Midbrain (tissue), 1 donor: ENCODE measurements at places on chromosomes 5 and 9.

DNA sequence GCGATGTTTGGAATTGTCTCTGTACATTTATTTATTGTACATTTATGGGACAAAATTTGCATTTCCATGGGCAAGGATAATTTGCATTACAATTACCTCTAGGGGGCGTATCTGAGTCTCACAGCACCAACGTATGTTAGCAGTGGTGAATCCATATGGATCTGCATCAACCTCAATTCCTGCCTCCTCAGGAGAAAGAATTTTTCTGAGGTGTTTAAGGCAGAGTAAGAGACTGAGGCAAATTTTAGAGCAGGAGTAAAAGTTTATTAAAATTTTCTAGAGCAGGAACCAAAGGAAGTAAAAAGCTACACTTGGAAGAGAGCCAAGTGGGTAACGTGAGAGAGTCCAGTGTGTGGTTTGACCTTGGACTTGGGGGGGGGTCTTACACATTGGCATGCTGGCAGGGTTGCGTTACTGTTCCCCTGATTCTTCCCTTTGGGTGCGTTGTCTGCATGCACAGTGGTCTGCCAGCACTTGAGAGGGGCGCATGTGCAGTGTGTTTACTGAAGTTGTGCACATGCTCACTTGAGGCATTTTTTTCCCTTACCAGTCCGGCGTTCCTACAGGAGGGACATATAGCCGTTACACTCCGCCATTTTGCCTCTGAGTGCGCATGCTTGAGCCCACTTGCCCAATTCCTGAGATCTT lies 21.0 kb upstream of the RAB14 start:
- peak; percentile 53 for DNase-seq

GRCh38 chr5:135833961-135834638 lies 363 bp upstream of the SLC25A48 start:
- DNase-seq, result no peak

GRCh38 chr5:66529182-66529581 lies 67.0 kb upstream of the MAST4 start:
- DNase-seq, result no peak

DNA sequence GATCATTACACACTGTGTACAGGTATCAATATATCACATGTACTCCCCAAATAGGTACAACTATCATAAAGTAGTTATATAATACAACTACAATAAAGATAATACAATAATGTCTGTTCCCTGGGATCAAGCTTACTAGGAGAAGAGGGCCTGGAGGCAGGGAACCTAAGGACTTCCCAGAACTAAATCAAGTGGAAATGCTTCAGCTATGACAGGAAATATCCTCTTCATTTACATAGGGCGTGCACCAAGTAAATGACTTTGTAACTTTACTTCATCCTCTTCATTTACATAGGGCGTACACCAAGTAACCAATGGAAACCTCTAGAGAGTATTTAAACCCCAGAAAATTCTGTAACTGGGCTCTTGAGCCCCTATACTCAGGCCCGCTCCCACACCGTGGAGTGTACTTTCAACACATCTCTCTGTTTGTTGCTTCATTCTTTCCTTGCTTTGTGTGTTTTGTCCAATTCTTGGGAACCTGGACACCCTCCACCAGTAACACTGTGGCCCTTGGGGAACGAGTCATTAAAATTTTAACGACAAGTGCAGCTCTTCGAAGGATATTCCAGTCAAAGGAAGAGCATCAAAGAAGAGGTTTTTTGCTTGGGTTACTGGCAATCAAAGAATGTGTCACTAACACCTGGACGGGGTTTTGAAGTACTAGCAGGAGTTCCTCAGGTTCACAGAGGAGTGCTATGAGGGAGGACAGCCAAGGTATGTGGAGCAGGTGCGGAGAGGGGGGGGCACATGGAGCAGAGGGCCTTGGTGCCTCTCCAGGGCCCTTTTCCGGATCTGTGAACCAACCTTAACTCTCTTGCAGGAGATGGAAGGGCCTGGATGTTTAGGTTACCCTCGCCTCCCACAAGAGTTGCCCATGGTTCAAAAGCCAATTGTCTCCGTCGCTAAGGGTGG lies 106.6 kb upstream of the DAP start:
- no peak for DNase-seq

- DNase-seq, result no peak
Measured at GRCh38 chr9:72932619-72933018, 20.2 kb downstream of the ALDH1A1 start.

DNA sequence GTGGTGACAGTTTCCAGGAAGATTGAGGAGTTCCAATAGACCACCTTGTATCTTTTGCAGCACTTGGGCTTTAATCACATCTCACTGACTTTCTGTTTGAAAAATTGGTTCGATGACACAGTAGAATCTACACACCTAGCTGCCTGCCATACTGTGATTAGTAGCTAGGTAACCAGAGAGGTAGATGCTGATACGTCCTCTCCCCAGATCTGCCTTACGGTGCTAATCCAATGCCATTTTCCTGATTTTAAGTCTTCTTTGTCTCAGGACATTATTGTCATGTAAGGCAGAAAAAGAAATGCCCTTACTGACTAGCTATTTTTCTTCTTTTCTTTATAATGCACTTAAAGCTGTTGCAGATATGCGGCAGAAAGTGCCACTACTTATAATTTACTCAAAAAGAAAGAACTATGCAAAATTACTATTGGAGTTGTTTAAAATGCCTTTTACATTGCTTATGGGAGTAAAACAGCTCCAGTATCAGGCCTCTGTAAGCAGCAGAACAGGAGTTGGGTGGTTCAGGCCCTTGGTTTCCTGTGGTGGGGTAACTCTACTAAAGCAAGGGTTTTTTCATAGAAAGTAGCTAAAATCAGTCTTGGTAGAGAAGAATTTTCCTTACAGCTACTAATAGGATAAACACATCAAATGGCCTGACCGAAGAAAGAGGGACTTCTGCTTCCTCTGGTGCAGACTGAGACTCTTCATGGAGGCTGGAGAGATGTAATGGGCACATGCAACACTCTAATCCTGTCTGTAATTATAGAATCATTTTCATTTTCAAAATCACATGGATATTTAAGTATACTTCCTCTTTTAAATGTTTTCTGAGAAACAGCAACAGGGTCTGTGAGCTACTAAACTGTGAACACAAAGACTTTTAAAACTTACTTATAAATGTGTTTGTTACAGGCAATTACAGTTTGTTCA lies 177.2 kb downstream of the MAPKAP1 start:
- DNase-seq, result no peak

DNA sequence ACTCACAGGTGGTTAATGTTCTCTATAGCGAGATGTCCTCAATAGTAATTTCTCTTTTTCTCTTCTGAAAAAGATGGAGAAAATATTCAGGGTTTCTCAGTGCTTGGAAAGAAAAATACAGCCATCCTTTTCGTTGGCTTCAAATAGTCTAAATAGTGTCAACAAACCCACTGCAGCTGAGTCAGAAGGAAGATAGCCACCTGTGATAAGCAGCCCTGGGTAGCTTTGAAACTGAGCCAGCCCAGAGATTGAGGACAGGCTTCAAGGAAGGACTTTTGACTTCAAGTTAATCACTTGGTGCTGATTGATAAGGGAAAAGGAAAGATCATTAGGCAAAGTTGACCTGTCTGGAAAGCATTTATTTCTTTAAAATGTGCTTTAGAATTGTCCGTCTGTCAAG lies 78.7 kb upstream of the TYRP1 start:
- DNase-seq, result no peak

DNA sequence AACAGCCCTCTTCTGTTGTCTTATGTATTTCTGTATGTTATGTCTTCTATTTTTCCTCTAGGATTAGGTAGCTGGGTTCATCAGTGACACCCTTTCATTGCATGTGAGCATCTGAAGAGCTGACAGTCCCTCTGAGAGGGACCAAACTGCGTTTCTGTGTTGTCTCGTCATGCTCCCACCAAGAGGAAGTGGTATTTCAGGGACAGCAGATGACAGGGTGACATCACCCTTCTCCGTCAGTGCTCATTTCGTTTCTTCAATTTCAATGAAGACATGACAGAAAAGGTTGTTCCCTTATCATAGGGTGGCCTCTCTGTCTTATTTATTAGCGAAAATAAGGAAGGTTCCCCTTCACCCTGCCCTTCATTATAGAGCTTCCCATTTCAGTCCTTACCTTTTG lies 225.9 kb upstream of the NR4A3 start:
- DNase-seq, result no peak

- no peak for DNase-seq
Measured at GRCh38 chr5:103031607-103032006, 88.3 kb downstream of the GIN1 start.

GRCh38 chr5:41812156-41812555 lies 58.1 kb downstream of the OXCT1 start:
- no peak for DNase-seq

GRCh38 chr9:35311891-35312639 lies 150.3 kb downstream of the UNC13B start:
- no peak for DNase-seq

DNA sequence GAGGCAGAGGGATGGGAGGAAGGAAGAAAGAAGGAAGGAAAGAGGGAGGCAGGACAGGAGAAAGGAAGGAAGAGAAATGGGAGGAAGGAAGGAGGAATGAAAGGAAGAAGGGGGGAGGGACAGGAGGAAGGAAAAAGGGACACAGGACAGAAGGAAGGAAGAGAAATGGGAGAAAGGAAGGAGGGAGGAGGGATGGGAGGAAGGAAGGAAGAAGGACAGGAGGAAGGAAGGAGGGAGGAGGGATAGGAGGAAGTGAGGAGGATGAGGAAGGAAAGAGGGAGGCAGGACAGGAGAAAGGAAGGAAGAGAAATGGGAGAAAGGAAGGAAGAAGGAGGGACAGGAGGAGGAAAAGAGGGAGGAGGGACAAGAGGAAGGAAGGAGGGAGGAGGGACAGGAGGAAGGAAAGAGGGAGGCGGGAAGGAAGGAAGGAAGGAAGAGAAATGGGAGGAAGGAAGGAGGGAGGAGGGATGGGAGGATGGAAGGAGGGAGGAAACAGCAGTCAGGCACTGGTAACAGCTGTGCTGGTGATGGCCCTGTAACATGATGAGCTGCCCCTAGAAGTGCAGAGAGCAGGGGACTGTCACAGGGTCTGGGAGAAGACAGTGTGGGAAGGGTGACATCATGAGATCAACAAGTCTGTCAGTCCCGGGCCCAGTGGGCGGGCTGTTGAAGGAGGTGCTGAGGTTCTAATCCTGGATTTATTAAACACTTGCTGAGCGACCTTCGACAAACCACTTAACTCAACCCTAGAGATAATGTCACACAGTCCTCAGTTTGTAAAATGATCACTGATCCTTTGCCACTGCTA lies 10.7 kb upstream of the IRX1 start:
- no peak for DNase-seq

DNA sequence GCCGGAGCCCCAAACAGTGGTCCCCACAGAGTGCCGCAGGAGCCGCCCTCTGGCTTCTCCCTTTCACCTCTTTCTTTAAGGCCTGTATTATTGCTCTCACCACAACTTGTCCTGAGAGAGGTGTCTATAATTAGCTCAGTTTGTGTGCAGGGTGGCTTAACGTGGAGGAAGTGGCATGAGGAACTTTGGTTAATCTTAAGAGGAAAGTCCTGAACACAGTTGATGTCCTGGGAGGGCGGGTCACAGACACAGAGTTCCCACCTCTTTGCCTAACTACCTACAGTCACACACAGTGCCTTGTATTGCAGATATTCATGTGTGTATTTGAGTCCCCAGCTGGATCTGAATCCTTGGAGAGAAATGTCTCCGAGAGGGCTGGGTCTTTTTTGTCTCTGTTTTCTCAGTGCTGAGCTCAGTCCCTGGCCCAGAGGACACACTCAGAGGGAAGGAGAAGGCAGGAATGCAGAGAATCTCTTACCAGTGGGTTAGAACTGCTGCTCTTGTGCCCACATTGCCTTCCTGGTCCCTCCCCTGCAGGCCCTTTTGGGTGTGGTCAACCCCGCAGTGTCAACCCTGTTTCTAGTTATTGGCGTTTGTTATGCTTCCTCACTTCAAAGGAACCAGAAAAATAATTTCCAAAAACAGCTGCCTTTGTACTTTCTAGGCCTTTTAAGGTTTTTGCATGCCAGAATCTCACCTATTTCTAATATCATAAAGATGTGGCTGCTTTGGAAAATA lies 392.5 kb downstream of the KDM4C start:
- no peak for DNase-seq

GRCh38 chr5:150181027-150181426 lies 8.8 kb upstream of the SLC6A7 start:
- DNase-seq, result no peak

DNA sequence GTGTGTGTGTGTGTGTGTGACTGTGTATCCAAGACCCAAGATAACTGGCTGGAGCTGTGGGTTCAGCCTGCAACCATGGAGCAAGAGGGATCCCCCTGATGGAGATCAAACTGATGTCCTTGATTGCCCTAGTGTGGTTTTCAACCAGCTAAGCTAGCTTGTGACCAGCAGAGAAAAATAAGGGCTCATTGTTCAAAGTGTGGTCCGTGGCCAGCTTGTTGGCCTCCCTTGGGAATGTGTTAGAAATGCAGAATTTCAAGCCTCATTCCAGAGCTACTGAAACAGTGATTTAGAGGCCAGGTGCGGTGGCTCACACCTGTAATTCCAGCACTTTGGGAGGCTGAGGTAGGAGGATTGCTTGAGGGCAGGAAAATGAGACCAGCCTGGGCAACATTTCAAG lies 79.9 kb downstream of the ACER2 start:
- DNase-seq, result peak; percentile 89

DNA sequence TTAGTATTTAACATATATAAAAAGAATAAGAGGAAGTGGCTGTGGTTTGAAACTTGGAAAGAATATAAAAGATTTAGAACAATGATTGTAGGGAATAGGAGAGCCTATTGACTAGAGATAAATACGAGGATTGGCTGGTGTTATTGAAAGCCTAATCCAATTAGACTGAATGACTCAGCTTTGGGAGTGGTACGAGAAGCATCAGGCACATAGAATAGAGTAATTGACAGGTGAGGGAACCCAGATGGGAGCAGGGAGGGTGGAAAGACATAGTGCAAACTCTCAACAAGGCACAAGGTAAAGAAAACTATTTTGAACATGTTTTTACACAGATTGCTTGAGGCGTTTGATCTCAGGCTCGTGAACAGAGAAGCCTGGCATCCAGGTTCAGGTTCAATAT lies 338.9 kb upstream of the KLF9 start:
- no peak for DNase-seq

DNA sequence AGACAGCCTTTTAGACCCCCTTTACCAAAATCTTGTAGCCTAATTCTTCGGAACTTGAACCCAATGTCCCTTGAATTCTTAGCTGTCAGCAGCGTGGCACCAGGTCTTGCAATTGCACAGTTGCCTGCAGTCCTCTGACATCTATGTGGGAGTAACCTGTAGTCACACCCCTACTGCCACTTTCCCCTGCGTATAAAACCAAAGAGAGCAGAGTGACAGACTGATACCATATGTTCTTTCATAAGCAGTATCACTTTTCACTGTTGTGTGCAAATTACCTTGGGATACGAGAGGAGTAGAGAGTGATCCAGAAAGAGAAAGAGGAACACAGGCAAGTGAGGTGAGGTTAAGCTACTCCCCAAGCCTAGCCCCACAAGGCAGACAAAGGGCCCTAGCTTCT lies 364.3 kb upstream of the ADAMTSL1 start:
- DNase-seq, result no peak

GRCh38 chr9:90198956-90199355 lies 443.7 kb downstream of the DIRAS2 start:
- DNase-seq, result no peak

DNA sequence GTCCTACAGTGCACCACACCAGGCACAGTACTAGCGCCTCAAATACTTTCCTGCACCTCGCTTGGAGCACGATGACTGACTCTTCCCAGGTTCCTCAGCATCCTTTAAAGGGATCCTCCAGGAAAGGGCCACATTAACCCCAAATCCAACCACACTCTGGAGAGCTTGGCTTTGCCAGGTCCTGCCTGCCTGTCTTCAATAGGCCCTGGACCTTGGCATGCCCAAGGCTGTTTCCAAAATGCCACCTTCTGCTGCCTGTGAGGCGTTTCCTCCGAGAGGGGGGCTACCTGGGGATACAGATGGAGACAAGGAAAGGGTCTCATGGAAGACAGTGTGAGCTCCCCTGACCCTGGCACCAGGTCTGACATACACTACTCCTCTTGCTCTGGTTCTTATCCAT lies 169.9 kb downstream of the DAB2IP start:
- no peak for DNase-seq
